ENCODE measurements at places on chromosomes 5 and 9. TPM values are rescaled to one million over a fixed set of nuclear protein-coding genes. Genes with fewer than 3 reads are reported as not detected.

DNA sequence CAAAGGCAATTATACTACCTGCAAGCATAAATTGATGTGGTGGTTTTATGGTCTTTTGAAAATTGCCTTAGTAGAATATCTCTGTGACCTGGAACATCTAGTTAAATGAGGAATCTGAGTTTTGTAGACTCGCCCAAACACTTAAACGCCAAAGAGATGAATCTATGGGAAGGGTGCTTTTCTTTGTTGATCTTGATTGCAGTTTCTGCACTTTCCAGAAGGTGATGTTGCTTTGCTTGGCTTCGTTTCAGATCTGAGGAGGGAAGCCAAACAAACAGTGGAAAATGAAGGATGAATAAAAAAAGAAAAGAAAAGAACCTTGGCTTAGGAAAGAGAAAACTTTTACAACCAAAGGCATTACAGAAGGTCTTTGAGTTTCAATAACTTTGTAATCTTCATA lies 1021.2 kb downstream of the NR2F1-AS1 start:
- DNase-seq, result no peak

GRCh38 chr5:131285703-131286399 lies 22.0 kb downstream of the CDC42SE2 start:
- no peak for DNase-seq

The WWC1 gene
- 15.5 TPM for total RNA-seq

The IFNA21 gene
- total RNA-seq, result not detected

DNA sequence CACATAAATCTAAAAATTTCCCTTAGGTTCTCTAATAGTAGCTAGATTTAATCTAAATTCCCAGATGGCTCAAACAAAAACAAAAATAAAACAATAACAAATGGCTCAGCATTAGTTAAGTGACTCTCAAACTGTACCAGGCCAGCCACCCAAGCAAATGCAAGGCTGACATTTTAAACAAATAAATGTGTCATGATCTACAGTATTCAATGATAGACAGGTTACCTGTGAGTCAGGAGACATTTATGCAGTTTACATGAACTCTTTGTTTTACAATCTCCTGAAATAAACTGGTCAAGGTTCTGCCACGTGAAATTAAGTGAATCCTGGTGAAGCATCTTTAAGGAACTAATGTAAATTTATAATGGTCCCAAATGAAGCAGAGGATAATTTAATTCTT lies 580.2 kb upstream of the PTPRD start:
- no peak for DNase-seq

The COL15A1 gene
- not detected for total RNA-seq

The RNF224 gene
- total RNA-seq, result not detected

DNA sequence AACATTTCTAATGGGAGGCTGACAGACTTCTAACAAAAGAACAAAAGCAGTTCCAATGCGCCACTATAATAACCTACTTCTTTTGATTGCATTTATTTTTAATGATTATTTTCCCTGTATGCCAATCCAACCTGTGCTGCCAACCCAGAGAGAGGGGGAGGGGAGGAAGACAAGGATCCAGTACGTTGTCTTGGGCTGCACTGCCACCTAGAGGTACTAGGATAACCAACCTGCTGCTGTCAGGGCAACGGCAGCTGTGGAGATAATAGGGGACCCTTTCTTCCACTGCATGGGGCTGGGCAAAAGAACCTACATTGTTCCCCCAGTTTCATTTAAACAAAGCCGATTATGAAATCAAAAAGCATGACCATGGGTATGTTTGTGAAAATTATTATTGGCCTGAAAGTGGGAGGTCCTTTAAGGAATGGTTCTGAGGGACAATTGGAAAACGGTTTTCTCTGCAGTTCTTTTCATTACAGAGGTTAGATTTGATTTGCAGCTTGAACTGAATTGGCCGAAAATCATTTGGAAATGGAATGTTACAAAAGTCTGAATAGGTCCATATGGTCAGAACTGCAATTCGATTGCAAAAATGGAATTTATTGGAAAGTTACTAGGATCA lies 101.3 kb downstream of the RASEF start:
- DNase-seq, result peak; percentile 64

GRCh38 chr5:97547430-97547829 lies 364.4 kb upstream of the RIOK2 start:
- DNase-seq, result no peak

DNA sequence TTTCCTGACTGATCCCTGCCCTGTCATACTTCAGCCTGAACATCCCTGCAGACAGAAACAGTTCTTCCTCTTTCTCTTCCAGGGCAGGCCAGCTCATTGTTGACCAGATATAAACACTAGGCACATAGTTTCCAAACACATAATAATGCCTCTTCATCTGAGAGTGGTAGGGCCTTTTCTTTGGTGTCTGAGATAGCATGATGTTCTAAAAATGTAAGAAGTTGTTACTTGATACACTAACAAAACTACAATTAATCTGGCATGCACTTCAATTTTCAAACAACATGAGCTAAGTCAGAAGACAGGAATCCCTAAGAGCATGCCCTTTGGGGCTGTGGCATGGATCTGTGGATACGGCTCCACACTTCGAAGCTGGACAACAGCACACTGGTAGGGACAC lies 246.6 kb downstream of the SPOCK1 start:
- DNase-seq, result no peak

- DNase-seq, result no peak
Measured at GRCh38 chr5:79886925-79887655, 104.0 kb downstream of the MTX3 start.
